ENCODE measurements at places on chromosomes 5 and 9.

DNA sequence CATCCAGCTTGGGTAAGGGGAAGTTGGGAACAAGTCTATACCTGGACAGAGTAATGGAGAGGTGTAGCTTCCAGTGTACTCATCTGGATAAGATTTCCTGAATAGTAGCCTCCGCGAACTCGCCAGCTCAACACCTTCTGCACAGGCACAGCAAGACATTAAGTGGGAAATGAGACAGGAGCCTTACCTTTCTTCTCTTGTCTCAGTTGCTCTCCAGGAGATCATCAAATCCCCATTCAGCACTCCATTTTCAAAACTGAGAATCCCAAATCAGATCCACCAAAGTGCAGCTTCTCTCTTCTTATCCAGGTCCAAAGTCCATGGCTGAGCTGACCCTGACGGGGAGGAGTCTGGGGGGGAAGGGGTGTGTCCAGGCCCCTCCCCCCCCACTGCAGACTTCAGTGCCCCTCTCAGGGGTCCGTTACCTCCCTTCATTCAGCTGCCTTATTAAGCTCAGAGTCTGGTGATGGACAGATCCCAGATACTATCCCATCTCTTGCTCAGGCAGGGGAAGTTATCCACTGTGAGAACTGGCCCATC lies 5.9 kb upstream of the MGAT1 start:
- DNase-seq, result no peak

- DNase-seq, result peak; percentile 91
These were observed 31.0 kb downstream of the GOLGA2 start for GRCh38 chr9:128244837-128245231.

GRCh38 chr5:38607930-38608564 lies 51.6 kb upstream of the LIFR start:
- no peak for DNase-seq

GRCh38 chr9:115107701-115108100 lies 10.3 kb downstream of the TNC start:
- no peak for DNase-seq

DNA sequence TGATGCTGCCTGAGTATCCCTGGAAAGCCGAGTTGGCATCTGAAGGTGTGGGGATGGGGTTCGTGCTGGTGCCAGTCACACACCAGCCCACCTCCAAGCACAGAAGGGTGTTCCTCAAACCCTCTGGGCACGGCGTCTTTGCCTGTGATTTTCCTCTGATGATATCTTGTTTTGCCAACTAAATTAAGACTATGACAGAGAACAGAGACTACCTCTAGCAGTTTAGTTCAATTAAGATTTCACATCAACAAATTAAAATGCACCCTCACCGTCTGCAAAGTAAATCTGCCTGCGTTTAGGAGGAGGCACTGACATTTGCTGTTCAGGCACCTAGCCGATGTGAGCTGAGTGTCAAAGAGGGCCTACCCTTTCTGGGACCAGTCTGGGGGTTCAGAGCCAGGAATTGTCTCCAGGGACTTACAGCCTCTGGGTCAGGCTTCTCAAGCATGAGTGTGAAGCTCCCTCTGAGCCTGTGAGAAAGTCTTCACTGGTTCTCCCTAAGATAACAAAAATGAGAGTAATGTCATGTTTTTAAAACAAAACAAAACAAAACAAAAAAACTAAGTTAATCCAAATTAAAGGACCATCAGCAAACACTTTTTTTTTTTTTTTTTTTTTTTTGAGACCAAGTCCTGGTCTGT lies 55.4 kb upstream of the CTNNA1 start:
- DNase-seq, result no peak

DNA sequence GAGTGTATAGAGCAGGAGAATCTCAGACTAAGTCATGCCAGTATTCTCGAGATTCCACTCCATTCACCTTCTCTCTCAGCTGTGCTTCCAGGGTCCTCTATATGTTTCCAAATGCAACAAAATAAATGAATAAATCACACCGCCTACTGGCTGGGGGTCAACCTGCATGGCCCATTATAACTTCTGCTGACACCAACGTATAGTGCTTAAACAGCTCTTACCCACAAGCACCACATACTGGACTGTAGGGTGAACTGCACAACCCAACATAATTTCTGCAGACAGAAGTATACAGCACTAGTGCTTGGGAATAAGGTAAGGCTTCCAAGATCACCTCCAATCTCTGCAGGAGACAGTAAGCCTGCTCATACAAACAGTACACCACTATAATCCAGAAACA lies 33.1 kb upstream of the HTR4 start:
- DNase-seq, result no peak

DNA sequence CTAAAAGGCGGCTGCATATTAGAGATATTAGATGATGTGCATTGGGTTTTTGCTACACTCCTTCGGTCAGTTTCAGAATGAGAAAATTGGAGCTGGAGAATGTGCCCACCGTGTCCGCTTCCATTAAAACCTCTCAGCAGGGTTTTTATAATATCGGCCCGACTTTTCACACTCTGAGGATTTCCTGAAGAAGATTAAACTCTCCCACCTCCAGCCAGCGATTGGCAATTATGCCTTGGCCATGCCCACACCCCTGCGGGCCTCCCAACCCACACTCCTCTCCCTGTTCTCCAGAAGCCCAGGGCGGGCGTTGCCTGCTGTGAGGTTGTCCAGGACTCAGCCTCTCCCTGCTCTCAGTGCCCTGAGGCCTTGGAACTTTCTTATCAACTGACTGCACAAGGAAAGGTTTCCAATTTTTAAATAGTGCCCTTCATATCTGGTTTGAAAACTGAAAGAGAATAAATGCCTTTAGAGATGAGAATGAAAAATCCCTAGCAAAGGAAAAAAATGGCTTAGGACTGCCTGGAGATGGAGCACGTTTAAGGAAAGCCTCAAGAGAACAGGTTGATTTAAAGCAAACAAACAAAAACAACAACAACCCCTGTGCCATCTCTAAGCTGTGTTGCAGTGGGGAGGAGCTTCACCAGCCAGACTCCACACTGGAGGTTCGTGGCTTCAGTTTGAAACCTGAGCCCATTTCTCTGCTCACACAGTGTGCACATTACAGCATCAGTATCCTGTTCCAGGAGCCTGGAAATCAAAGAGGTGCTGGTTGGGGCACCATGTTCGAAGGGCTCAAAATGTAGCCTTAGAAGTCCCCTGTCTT lies 292.9 kb downstream of the NSG2 start:
- DNase-seq, result no peak

GRCh38 chr5:23494558-23494957 lies 12.9 kb upstream of the PRDM9 start:
- DNase-seq, result no peak

GRCh38 chr9:135330307-135330631 lies 149.3 kb upstream of the PPP1R26 start:
- no peak for DNase-seq

- no peak for DNase-seq
These were observed 4.1 kb downstream of the RPL35 start for GRCh38 chr9:124857533-124858162.

DNA sequence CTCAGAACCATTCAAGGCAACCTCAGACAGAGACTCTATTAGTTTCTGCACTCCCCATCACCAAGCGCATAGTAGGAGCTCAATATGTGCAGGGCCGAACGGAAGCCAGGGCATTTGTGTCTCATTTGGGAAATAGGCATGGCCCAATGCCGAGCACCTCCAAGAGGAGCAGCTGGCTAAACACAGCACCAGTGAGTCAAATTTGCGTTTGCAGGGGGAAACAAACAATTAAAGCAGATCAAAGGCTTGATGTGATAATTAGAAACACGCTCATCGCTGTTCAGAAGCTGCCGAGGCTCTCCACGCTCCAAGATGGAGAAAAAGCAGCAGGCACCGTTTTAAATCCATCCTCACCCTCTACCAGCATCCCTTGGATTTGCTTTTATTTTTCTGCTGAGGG lies 225.3 kb downstream of the AGTPBP1 start:
- no peak for DNase-seq

- no peak for DNase-seq
These were observed 157.4 kb downstream of the RMI1 start for GRCh38 chr9:84137968-84138367.

DNA sequence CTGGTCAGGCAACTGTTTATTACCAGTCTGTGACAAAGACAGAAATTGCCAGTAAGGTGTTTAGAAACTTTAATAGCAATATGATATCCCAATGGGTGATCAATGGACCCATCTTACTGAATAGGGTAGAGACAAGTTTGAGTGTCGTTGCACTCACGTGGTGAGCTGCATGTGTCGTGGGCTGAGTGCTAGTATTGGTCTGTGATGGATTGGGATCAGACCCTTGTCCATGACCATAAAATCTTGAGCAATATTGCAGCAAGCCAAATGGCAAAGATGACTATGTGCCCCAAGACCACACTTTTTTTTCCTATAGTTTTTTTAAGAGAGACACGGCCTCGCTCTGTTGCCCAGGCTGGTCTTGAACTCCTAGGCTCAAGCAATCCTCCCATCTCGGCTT lies 114.5 kb downstream of the PALM2AKAP2 start:
- no peak for DNase-seq

Data from fibroblast of skin of left quadriceps (primary cell).